SHP77 (cell line): ENCODE measurements at places on chromosomes 1 and 21.

GRCh38 chr1:26401891-26402290, 8.7 kb upstream of the LIN28A start:
- DNase-seq, result no peak

- DNase-seq, result no peak
These were observed 12.2 kb upstream of the PADI6 start for GRCh38 chr1:17359808-17360207.

DNA sequence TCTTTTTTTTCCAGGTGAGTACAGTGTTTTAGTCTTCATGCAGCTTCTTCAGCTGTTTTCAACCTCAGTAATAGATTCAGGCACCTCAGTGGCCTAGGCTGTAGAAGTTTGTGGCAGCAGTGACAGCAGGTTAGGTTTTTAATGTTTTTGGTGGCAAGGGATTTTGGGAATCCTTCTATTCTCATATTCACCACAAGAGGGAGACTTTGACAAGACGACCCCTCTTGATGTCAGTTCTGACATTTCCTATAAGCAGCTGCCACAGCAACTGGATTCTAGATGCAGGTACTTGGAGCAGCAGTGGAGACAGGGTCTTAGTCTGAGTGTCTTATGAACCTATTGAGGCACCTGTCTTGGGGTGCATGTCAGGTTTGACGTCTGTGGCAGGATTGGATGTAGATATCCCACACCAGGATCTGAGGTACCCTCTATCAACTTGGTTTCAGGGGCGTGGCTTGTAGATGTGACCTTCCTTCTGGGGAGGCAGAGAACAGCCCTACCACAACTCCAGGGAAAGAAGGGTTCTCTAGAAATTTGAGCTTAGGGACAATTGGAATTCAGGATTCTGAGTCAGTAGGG, 1104.2 kb upstream of the TMPRSS15 start:
- no peak for DNase-seq

DNA sequence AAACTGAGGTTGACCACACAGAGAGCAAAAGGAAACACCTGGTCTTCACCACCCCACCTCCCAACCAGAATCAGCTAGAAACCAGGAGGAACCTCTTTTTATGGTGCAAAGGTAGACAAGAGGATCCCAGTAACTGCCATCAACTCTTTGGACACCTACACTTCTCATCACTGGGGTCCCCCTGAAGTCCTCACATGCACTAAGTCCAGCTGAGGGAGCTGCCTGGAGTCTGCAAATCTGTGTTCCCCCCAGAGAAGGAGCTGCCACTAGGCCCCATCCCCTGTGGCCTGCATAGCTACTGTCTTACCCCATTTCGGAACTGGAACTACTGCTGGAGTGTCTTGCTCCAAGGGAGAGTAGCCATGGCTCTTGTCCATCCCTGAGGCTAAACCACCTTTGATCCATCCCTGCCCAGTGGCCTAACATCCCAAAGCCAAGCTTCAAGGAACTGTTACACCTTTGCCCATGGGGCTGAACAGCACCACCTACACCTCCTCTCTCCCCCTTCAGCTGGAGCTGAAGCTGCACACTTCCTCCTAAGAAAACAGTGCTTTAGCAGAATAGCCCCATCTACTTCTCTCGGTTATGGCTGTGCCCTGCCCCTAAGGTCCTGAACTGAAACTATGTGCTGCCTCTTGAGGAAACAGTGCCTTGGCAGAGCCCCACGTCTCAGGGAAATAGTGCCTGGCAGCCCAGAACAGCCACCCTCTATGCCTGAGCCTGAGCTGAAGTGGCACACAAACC, 85.4 kb upstream of the CD53 start:
- no peak for DNase-seq

DNA sequence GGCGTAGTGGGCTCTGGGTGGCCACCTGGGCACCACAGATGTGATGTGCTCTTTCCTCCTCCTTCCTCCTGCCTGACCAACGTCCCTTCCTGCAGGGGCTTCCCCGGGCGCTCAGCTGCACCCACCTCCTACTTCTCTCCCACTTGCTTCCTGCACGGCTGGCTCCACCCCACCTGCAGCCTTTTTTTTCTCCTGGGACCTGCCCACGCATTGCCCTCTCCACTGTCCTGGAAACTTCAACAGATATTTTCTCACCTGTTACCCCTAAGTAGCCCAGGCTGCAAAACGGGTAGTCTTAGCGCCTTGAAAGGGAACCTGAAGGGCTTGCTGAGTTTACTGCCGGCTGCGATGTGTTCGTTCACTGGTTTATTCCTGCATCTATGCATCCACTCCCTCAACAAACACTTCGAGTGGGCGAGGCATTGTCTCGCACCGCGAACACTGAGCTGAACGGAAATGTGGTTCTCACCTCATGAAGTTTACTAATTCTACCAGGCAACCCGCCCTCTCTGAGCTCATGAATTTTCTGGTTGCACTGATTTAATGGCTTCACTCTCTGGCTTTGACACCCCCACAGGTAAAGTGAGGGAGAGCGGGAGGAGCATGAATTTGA, 23.6 kb downstream of the ZBTB18 start:
- no peak for DNase-seq

GRCh38 chr1:179087665-179088064, 5.8 kb downstream of the TOR3A start:
- no peak for DNase-seq

DNA sequence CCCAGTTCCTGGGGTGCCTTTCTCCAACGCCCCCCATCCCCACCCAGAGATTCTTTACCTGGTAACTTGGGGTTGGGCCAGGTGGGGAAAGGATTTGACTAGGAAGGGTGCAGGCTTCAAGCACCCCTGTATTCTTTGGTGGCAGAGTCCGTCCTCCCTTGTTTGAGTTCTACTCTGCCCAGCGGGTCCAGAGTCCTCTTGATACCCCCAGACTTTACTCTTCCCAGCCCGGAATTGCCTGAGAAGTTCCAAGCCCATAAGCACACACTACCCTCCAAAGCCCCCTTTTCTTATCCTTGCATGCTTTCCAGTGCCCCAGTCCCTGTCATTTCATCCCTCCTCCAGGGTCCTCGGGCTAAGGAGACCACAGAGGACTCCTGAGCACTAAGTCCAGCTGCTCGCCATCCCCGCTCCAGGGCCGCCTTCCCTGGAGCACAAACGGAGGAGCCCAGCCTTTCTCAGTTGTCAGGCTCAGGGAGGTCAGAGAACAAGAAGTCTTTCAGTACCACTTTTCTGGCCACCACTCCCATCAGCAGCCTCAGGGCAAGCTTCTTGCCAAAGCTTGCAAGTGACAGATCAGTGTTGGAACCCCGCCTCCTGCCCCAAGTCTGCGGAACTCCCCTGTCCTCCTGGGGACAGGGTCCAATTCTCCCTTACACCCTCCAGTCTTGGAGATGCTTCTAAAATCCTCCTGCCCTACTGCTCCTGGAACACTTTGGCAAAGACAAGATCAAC, 12.2 kb downstream of the SLC45A3 start:
- no peak for DNase-seq

- DNase-seq, result no peak
These were observed 125.7 kb upstream of the CXADR start for GRCh38 chr21:17387030-17387617.

GRCh38 chr1:175367896-175368295, 175.3 kb upstream of the KIAA0040 start:
- no peak for DNase-seq

DNA sequence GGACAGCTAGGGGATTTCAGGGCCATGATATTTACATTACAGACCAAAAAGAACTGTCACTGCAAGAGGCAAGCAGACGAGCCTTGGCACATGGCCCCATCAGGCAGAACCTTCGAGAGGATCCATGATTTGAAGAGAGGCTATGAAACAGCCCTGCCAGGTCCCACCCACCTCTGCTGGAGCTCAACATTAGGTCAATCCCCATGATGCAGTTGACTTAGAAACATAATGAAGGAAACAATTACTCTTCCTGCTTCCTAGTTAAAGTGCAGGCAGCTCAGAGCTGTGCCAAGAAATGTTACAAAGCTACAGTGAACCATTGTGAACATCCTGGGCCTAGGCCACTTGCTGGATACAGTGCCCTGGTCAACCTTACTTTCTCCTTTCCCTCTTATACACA, 41.7 kb upstream of the PTCH2 start:
- no peak for DNase-seq

DNA sequence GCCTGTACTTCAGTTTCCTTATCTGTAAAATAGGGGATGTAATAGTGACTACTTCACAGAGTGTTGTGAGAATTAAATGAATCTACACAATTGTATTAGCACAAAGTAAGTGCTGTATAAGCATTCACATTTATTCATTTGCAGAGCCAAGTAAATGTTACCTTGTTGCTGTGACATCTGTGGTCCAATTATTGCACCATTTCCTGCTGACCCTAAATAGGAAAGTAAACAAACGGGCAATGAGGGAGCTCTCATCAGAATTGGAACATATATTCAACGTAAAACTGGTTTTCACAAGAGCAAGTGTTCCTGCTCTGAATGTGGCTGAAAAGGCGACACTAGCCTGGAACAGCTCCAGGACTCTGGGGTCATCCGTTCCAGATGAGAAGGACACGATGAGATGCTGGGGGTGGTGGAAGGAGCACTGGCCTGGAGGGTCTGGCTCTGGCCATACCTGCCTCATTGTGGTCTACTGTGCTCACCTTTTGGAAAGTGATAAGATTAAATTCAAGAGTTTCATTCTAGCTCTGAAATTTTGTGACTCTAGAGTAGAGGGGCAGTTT, 34.5 kb downstream of the PROX1 start:
- DNase-seq, result no peak

- DNase-seq, result no peak
These were observed 168.6 kb downstream of the HIVEP3 start for GRCh38 chr1:41749991-41750745.

DNA sequence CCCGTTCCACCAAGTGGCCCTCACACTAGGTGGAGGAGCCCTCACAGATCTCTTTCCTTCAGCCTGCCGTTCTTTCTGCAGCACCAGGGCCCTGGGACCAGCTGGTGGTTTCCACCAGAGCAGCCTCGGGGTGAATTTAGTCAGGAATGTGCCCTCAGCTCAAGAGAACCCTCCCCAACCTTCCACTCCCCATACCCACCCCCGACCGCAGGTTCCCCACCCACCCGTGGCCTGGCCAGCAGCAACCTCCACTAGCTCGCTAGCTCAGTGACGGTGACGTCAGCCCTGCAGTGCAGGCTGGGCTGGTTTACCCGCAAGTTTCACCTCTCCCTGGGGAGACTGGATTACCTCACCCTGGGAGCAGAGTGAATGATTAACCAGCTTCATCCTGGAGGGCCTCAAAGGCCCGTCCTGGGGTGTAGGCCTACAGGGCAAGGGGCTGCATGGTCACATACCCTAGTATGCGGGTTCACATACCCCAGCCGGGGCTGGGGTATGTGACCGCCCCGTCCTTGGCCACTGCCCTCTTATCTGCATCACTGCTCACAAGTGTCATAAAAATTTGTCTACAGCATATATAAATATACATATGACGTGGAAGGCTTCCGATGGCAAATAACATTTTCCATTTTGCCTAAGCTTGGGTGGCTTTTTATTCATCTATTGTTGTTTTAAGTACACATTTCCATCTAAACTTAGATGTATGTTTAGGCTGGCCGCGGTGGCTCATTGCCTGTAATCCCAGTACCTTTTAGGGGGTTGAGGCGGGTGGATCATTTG, 24.5 kb downstream of the ELF3 start:
- peak; percentile 81 for DNase-seq

GRCh38 chr1:153612755-153613331, at the start of gene S100A16:
S100A16 (minus strand) TSS chr1:153613137; CDS start chr1:153608151, 4,986 bp downstream.
- DNase-seq, result no peak

- DNase-seq, result no peak
These were observed 21.0 kb upstream of the LORICRIN start for GRCh38 chr1:153238527-153238926.

- no peak for DNase-seq
These were observed 38.1 kb upstream of the SLAMF9 start for GRCh38 chr1:159992161-159992560.

- peak; percentile 69 for DNase-seq
These were observed 9.3 kb upstream of the SRARP start for GRCh38 chr1:15994590-15995351.

DNA sequence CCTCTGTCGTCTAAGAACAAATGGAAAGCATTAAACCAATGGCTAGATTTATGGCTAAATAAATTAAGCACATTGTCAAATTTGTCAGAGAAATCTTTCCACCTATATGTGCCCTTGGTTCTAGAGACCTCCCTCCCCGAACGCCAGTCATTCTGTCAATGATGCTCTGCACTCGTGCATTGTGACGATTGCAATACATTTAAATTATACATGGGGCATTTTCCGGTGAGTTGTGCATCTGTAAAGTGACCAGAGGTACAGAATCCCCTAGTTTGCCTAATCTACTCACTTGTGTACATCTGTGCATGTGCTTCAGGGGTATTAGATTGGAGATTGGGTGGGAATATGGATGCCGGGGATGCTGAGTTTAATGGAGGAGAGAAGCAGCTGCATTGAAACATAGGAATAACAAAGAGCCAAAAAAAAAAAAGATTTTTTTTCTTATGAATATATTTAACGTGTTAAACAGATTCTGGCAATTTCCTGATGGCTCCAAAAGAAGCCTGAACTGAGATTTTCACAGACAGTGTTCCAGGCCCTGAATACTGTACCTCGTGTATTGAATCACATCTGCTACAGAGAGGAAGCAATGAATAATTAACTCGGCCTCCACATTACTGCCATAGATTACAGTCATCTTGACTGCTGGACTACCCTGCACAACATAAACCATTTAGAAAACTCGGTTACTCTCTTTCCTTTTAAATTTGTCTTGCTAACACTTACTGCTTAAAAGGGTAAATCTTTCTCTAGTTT, 149.0 kb upstream of the C1orf87 start:
- DNase-seq, result no peak

DNA sequence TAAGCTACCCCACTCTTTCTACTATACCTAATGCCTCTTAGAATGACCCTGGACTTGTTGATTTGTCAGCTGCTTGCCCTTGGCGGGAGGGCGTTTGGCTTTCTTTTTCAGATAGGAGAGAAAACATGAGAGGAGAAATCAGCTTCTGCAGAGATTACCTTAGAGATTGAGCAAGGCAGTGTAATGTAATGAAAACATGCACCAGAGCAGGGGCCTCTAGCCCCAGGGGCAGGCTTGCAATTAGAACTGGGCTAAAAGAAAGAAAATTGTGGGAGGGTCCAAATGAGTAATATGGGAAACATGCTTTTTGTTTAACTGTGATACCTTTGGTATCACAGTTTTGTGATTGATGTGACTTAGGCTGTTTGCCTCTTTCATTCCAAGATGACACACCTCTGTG, 89.7 kb downstream of the PBX1 start:
- no peak for DNase-seq
